ENCODE measurements at places on chromosomes 12 and 14. TPM values are rescaled to one million over a fixed set of nuclear protein-coding genes. Genes with fewer than 3 reads are reported as not detected.
A peak's percentile ranks its signal among the peaks of the same experiment; 100 is the strongest.

GPR135 gene
- 1.5 TPM for total RNA-seq

SPTB gene
- 0.34 TPM for total RNA-seq

HELB gene
- 3.8 TPM for total RNA-seq

BHLHE41 gene
- 48.4 TPM for total RNA-seq

NDRG2 gene
- 135 TPM for total RNA-seq

GYS2 gene
- total RNA-seq, result not detected

ZC3H10 gene
- total RNA-seq, result 4.1 TPM

- DNase-seq, result no peak
These were observed 12.0 kb downstream of the CLSTN3 start for GRCh38 chr12:7142056-7142644.

DNA sequence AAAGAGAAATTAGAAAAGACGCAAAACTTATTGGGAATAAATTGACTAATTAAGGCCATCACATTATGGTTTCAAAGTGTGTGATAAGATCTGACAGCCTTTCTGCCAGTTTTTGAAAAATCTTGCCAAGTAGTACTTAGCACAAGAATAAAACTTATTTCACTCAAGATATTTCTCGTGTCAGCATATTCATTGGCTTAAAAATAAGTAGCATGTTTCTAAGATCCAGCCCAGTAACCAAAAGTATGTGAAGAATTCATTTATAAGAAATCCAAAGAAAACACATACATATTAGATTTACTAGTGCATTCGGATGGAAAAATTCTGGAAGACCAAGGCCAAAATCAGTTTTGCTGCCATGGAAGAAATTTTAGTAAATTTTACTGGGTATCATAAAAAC is 1135.0 kb downstream of the GALC start:
- DNase-seq, result no peak

GRCh38 chr12:16453319-16453718 is 105.9 kb downstream of the MGST1 start:
- DNase-seq, result no peak

DNA sequence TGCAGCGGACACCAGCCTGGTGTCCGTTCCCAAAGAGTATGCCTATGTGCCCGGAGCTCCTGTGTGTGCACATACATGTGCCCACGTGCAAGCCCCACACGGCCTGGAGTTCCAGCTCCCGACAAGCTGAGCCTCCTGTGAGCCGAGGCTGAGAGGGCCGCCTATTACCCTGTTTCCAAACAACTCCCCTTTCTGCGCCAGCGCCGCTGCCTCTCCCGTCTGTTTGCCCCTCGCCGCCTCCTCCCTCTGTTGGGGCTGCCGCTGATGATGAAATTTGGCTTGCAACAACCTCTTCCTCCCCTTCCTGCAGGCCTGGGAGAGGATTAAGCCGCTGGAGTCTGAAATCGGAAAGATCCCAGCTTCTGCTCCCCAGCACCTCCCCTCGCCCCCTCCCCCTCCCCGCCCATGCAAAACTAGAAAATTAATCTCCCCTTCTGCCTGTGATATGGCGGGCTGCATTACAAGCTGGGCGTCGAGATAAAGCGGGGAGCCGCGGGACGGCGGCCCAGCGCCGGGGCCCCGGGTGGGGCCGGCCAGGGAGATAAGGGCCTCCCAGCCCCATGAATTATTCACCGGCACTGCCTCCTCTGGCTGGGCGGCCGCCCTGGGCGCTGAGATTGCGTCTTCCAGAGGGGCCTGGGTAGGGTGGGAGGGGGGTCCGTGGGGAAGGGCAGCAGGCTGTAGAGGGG is 6.8 kb upstream of the ASIC1 start:
- DNase-seq, result peak; percentile 53

GRCh38 chr14:50335989-50336824 is 24.1 kb downstream of the DMAC2L start:
- DNase-seq, result no peak

DNA sequence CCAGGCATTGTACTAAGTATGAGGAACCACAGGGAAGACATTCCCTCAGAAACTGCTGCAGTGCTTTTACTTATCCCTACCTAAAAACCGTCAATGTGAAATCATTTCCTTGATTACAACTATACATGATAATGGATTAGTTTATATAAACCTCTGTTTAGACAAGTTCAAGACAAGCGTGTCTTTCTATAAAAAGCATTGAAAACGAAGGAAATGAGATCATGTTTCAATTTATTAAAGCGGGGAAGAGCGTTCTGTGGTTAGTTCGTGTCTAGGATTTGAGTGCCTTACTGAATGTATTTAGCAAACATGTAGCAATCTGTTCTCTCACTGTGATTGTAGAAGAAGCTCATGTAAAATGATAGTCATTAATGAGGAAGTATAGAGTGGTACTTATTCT is 37.5 kb downstream of the GALC start:
- no peak for DNase-seq

DNA sequence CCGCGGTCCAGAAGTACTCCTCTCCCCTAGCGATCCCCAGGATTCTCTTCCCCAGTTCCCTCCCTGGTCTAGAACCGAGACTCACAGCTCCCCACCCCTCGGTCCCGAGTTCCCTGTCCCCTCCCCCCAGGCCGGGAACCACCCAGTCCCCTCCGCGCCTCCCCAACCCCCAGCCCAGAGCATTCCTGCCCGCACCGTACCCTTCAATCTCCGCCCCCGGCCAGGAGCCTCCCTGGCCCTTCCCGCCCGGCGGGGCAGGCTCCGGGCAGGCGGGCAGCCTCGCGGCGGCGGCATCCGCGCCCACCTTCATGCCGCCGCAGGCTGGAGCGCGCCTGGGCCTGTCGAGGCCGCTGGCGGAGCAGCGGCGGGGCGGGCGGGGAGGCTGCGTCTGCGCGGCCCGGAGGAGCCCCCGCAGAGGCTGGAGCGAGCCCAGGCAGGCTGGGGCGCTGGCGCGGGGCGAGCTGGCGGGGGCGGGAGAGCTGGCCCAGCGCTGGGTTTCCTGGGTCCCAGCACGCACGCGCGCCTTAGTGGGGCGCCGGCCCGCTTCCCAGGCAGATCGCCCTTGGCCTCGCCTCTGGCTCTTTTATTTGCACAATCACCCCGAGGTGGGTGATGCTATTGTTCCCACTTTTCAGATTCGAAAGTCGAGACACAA is 22.2 kb upstream of the GPR132 start:
- no peak for DNase-seq

- no peak for DNase-seq
These were observed 92.3 kb upstream of the SCAF11 start for GRCh38 chr12:46082490-46083200.

GRCh38 chr12:84186433-84186832 is 726.2 kb downstream of the SLC6A15 start:
- no peak for DNase-seq

- DNase-seq, result peak; percentile 69
These were observed 662 bp upstream of the ATP2A2 start for GRCh38 chr12:110280392-110280778.

DNA sequence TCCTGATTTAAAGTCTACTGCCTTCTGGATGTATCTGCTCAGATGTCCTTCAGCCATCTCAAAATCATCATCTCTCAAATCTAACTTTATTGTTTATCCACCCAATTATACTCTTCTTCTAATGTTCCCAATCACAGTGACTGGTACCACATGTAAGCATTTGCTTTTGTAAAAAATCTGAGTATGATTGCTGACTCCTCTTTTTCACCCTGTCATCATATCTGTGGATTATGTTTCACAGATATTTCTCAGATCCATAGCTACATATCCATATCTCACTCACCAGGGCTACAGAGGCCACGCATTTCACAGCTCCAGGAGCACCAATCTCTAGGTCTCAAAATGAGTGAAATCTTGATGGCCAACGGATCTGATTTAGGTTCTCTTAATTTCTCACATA is 76.1 kb downstream of the DHRS2 start:
- DNase-seq, result no peak

- no peak for DNase-seq
These were observed 98.6 kb downstream of the TNFAIP2 start for GRCh38 chr14:103221781-103222358.

GRCh38 chr12:53179687-53180219 is 769 bp upstream of the ZNF740 start:
- DNase-seq, result peak; percentile 53

DNA sequence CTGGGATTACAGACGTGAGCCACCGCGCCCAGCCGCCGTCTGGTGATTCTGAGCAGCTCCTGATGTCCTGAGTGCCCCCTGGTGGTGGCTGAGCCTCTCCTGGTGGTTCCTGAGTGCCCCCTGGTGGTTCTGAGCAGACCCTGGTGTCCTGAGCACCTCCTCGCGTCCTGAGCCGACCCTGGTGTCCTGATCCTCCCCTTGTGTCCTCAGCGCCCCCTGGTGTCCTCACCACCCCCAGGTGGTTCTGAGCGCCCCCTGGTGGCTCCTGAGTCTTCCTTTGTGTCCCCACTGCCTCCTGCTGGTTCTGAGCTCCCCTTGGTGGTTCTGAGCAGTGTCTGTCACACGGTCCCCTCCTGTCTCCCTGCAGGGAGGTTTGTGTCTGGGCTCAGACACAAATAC is 1304.9 kb downstream of the TMEM121 start:
- no peak for DNase-seq

DNA sequence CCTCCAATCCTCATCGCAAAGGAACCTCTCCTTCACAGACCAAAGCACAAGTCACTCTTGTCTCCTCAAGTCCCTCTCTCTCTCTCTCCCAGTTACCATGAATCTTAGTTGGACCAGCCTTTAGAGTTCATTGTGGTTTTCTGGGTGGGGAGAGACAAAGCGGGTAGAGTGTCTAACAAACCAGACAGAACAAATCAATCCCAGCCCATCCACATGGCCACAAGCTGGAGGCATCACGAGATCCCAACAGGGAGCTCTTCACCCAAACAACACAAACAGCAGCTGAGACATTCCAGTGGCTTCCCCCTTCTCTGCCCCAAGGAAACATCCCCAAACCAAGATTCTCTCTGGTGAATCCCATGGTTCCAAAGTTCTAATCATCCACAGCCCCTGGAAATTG is 22.4 kb downstream of the ACTN1 start:
- DNase-seq, result no peak

DNA sequence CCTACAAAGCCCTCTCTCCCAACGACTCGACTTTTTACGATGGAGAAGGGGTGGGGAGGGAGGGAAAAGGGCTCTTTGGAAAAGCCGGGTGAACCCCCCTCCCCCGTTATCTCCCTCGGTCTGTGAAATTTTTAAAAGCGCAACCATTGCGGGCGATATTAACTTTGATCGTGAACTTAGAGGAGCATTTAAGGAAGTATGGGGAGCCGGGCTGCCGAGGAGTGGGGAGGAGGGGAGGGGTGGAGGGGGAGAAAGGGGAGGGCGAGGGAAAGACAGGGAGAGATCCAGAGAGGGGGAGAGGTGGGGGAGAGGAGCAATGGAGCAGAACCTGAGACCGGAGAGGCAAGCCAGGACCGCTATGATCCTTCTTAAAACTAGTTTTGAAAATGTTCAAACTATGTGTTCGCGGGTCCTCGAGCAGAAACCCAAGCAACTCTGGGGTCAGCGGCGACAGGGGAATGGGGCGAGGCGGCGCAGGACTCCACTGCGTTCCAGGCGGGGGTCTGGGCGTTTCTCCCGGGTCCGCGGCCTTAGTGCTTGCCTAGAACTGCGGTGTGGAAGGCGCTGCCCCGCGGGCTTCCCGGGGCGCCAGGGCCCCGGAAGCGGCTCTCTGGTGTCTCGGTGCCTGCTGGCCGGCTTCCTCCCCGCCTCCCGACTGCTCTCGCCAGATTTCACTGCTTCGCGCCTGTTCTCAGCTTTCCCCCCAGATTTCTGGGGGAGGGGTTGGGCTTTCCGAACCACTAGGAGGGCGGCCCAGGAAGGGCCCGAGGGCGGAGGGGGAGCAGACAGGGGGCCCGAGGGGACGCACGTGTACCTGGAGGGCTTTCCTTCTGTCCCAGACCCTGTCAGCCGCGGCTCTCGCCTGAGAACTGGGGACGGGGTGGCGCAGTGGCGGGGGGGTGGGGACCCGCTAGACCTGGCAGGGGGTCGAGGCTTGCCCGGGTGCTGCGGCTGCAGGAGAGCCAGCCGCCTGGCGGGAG is at the start of gene HOTAIR:
Gene HOTAIR (minus strand): TSS at position 871 of the 980 bp plus-strand sequence.
- no peak for DNase-seq

DNA sequence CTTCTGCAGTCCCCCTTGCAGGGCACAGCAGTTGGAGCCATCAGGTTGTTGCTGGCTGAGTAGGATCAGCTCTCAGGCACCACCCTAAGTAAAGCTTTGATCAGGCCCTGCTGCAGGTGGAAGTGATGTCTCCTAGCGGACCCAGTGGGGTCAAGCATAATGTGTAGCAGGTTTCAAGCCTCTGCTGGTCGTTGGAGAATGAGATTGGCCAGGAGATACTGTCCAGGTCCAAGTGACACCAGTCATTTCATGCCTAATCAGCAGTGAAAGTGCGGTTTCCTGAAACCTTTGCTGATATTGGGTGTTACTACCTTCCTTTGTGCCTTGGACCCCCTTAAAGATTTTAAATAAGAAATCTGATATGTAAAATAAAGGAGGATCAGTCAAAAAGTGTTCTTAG is 72.6 kb downstream of the SUSD6 start:
- DNase-seq, result no peak

- peak; percentile 56 for DNase-seq
These were observed 527 bp downstream of the CAMKK2 start for GRCh38 chr12:121295746-121296617.

- no peak for DNase-seq
These were observed 109.7 kb downstream of the CRADD start for GRCh38 chr12:93786656-93787397.

DNA sequence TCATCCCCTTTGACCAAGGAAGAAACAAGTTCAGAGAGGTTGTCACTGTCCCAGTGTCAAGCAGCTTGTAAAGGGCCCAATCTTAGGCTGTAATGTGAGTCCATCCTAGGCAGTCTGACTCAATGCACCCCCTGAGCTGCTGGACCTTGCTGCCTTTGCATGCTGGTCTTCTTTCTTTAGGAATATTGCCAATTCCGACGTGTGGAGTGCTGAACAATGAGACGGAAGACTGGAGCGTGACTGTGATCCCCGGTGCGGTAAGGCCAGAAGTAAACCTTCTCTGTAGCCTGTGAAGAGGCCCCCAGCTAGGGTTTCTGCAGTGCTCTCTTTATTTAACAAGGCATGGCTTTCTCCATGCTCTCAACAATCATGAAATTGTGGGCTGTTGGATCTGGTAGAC is 963 bp downstream of the TCTN2 start:
- DNase-seq, result no peak

DNA sequence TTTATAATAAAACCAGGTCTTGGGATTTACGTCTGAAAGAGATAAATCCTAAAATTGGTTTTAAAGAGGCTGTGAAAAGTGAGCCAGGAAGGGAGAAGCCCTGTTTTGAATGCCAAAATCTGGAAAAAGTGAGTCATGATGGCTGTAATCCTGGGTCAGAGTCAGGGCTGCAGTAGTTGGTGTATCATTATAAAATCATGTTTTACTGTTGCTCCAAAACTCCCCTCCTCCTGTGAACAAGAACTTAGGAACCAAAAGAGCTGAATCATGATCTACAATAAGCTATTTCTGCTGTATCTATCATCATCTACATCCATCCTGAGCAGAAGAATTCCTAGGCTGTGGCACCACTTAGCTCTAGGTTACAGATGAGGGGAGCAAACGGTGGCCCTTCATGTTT is 79.3 kb downstream of the LMO3 start:
- DNase-seq, result no peak

GRCh38 chr14:101843665-101844064 is 82.2 kb downstream of the PPP2R5C start:
- no peak for DNase-seq

All from left colon (tissue), 2 donors.